Stimulated activated CD8-positive, alpha-beta memory T cell treated with anti-CD3 and anti-CD28 coated beads, Interleukin-15, amount 100 ng/mL, for 48 hours (primary cell): ENCODE measurements at places on chromosomes 12 and 14.

DNA sequence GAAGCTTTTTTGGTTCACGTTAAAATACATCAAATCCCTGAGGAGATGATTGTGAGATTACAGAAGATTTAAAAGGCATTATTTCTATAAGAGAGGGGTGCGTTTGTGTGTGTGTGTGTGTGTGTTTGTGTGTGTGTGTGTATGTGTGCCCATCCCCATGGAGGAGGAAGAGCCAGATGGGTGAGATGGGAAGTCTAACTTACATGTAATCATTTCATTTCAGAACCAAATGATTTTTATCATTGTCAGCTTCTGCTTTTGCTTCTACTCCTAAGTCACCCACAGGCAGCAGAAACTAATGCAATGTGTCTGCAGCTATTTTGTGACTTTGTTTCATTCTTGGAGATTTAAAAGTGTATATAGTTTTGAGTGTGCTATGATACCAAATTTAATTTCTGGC, 68.7 kb downstream of the SLC4A8 start:
- no peak for DNase-seq

GRCh38 chr12:15754233-15754632, 35.0 kb downstream of the EPS8 start:
- no peak for DNase-seq

- DNase-seq: no peak
These were observed 5.5 kb downstream of the C12orf56 start for GRCh38 chr12:64385019-64385418.

DNA sequence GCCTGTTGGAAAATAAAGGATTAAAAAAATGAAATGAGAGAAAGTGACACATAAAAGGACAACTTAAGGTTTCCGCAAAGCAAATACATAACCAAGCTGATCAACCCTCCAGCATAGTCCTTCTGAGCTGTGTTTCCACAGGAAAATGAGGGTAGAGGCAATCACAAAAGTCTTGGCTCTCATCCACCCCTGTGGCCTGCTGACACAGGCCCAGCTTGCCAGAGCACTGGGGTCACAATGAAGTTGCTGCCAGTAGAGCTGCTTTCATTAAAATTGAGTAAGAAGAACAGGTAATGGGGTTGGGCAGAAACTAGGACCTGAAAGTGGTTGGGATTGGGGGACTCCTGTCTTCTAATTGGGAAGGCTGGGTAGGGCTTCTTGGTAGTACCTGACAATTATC, 65.9 kb downstream of the RERG start:
- DNase-seq: no peak

DNA sequence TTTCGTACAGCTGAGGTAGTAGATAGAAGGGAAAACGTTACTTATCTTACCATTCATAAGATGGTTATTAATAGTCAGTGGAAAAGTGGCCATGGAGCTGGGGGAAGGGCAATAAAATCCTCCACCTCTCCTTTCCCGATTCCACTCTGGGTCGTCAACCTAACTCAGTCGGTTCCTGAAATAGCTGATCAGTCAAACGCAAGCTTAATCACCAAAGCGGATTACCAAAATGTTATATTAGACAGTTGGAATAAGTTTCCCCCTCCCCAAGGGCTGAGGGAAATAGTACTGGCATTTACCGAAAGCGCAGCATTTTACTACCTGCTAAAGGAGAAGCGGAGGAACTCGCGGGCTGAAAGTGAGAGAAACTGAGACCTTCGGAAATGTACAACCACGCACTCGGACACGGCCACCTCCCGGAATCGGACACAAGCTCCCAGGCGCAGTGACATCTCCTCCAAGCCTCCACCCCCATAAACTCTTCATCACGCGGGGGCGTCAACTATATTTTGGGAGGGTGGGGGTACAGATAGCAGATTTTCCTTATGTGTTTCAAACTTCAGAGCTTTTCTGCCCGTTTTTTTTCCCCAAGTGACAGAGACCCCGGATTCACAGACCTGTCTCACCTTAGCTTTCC, 1.2 kb downstream of the PPM1H start:
- no peak for DNase-seq

DNA sequence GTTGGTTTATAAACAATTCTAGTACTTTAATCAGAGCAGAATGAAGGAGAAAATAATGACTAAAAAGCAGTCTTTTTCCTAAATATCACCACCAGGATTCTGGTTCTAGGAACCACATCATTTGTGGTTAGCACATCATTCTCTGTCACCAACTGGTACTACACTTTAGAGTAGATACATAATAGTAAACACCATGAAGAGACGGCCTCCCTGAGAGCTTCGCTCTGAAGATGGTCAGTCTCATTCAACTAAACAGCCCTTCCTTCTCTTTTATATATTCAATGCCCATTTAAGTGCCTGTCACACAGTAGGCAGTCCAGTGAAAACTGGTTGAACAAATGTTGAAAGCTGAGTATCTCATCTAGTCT, 10.9 kb downstream of the SLC38A2 start:
- no peak for DNase-seq

DNA sequence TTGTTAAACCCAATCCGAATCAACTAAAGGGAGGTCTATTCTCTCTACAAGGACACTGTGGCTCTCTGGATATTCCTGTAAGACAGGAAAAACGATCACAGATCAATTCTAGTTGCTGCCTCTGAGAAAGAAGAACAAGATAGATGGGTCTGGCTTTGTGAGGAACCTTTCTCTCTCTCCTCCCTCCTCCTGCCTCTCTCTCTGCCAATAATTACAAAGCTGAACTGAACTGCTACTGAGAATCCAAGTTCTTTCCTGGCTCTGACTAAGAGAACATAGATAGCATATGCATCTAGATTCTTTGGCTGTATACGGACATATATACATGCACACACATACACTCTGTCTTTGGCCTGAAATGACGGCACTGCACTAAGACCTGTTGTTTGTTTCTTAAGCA, 27.6 kb downstream of the ETV6 start:
- no peak for DNase-seq

DNA sequence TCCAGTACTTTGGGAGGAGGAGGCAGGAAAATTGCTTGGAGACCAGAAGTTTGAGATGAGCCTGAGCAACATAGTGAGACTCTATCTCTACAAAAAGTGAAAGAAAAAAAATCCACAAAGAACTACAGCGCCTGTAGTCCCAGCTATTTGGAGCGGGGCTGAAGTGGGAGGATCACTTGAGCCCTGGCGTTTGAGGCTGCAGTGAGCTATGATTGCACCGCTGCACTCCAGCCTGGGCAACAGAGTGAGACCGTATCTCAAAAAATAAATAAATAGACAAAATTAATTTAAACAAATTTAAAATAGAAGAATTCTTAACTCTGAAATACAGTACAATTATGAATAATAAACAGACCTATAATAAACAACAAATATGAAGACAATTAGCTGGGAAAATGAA, 40.9 kb downstream of the ATL1 start:
- DNase-seq: no peak

DNA sequence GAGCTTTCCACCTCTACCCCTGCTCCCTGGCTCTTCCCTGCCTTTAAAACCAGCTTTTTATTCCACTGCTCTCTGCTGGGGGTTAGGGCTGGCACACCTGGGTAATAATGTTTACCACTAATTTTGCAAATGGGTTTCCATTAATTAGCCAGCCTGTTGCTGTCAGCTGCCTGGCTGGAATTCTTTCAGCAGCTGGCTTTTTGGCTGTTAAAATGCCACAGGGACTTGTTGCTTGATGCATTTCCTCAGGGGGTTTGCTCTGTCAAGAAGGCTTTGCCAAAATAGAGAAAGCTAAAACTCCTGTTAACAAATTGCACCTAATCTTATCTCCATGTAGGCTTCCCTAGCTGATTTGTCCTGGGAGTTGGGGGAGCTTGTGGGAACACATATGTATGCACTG, 51.8 kb upstream of the PSMC1 start:
- DNase-seq: no peak

GRCh38 chr12:131459773-131460365, 251.0 kb upstream of the SFSWAP start:
- DNase-seq: no peak
